ENCODE measurements at places on chromosomes 12 and 14.
A peak's percentile ranks its signal among the peaks of the same experiment; 100 is the strongest.

DNA sequence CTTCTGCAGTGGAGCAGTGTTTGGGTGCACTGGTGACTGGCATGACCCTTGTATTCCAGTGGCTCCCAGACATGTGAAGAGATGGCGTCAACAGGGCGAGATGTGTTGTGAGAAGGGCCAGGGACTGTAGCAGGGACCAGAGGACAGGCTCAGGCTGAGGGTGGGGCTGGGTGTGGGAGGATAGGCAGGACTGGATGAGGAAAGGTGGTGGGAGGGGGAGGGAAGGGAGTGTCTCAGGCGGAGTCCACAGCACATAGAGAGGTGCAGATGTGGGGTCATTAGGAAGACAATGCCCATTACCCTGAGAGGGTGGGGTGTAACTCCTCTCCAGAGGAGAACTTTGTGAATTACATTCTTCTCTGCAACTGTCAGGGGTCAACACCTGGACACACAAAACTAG lies 78.5 kb downstream of the DICER1 start:
- no peak for DNase-seq

- DNase-seq = no peak
Measured at GRCh38 chr14:53814392-53814791, 142.2 kb downstream of the BMP4 start.

GRCh38 chr12:40105265-40105514 lies 691 bp downstream of the SLC2A13 start:
- DNase-seq = peak; percentile 67

- no peak for DNase-seq
Measured at GRCh38 chr14:104140463-104141331, 2.3 kb downstream of the KIF26A start.

DNA sequence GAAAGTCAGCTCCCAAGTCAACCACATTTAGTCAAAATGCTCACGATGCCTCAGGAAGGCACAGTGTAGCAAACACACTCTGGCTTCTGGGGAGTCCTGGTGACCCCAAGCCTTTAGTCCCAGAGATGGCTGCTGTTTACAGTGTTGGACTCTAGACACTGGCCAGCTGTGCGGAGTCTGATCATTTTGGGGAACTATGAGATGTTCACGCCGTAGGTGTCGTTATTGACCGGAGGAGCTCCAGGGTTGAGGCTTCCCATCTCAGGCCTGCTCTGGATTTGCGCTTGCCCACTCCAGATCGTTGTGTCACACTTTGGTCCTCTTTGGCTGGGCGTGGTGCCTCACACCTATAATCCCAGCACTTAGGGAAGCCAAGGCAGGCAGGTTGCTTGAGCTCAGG lies 27.7 kb downstream of the BRI3BP start:
- DNase-seq = no peak

DNA sequence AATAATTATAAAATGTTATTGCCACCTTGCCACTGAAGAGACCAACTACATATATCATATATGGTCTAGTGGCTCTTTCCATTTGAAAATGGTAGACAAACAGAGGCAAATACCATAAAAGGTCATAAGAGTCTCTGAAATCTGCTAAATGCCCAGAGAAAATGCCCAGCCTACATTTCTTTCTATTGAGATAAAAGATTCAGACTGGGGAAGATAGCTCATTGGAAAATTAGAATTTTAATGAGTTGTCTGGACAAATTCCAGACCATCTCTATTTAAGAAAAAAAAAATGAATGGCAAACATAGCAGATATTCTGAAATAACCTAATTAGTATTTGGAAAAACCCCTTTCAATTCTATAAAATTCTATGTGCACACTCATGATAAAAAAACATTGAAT lies 79.9 kb upstream of the BBS10 start:
- no peak for DNase-seq

GRCh38 chr14:106372870-106373652 lies 846.7 kb downstream of the TMEM121 start:
- DNase-seq = peak; percentile 14

DNA sequence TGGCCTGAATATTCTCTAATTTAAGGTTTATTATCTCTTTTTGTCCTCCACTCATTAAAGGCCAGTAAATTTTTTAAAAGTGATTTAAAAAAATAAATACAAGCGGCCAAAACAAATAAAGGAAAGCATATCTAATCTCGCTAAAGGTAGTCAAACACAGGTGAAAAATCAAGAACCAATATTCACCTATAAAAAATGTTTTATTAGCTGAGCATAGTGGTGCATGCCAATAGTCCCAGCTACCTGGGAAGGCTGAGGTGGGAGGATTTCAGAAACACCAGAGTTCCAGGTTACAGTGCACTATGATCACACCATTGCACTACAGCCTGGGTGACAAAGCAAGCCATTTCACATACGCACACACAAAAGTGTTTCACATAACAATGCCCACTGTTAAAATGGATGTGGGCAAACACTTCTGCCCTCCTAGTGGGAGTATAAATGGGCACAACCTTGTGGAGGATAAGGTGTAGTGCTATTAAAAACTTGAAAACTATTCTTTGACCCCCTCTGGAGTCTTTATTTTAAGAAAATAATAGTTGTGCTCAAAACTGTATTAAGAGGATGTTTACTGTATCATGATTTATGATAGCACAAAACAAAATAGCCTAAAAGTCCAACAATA lies 32.7 kb upstream of the NAP1L1 start:
- DNase-seq = no peak

DNA sequence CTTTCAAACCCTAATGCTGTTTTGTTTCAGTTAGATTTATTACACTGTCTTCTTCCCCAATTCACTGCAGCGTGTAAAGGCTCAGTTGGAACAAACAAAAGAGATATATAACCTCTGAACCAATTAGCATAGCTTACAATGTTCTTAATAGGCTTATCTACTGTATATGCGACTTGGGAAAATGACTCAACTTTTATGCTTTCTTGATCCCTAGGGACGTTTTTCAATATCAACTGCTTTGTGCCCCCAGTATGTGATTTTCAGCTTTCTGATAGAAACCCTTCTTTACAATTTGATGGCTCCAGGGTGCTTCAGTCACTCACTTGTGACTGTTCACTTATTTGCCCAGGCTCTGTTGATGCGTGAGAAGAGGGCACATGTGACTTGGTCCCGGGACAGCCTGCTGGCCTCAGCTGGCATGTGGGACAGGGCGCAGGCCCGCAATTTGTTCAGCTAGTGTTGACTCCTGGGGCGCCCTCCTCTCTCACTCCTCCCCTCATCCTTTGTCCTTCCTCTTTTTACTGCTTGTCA lies 107.1 kb downstream of the TMTC2 start:
- DNase-seq = no peak

DNA sequence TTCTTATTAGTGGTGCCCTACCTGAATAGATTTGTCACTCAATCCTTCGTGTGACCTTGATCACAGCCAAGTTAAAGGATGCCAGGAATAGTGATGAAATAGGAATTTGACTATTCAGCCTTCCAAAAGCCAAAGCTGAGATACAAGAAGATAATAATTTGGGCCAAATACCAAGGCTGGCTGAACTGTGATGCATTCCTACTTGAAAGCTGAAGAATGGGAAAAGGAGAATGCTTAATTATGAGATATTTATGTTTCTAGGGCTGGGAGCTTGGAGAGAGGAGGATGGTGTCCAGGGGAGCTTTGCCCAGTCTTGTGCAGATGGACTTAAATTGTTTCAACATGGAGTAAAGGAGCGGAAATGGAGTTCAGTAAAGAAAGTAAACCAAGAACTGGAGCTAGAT lies 5.2 kb downstream of the RNASE7 start:
- DNase-seq = no peak

- DNase-seq = peak; percentile 51
Measured at GRCh38 chr12:101759396-101760047, 20.3 kb upstream of the SYCP3 start.

DNA sequence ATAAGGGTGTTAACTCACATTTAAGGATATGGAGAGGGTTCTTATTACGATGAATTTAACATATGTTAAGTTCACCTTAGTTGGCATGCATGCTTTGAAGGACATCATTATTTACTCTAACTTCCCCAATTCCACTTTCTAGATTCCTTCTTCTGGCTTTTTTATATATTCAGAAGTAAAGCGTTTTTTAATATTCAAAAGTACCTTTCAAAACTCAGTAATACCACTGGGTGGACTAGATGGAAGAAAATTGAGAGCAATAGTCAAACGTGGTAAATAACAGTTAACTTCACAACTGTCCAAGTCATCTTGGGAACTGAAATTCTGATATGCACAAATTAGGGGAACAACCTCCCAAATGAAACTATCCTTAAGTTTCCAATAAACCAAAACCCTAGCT lies 9.1 kb downstream of the SINHCAF start:
- DNase-seq = no peak

DNA sequence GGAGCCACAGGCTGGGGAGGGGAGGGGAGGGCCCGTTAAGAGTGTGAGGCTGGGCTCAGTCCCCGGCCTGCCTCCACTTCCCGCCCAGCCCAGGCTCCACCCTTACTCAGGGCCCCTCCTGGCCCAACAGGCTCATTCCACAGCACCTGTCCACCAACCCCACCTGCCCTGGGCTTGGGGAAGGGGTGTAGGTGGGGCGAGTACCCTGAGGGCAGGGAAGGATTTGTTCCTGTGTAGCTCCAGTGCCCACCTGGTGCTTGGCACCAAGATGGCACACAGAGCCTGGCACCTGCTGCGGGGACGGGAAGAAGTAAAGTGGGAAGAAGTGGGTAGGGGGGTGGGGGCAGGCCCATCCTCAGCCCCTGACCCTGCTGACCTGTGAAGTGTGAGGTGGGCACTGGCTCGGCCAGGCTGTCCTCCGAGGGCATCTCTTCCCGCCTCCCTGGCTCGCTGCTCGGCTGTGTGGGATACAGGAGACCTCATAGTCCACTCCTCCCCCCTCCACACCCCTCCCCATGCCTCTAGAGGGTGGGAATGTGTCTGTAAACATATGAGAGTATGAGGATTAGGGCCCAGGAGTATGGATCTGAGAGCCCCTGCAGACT lies 35.1 kb downstream of the NCKAP5L start:
- no peak for DNase-seq

DNA sequence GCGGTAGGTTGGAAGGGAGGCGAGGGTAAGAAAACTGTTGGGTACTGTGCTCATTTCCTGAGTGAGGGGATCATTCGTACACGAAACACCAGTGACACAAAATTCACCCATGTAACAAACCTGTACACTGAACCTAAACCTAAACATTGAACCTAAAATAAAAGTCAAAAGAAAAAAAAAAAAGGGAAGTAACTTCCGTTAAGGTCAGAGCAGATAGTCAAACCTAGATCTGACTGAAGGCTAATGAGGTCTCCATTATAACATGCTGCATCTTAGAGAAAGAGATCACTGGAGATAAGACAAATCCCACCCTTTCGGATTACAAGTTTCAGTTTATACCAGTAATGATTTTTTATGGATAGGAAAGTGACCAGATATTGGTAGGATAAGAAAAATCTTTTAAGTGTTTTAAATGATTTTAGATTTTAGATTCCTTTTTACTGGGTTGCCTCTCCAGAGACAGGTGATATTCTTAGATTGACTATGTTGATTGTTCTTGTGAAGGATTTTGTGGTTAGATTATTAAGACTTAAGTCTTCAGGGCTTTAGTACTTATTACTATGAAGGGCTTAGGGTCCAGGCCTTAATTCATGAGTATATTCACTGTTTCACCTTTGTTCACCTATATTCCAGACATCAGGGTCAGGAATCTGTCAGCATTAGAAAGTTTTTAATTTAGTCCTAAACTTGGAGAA lies 11.2 kb upstream of the NCKAP1L start:
- DNase-seq = no peak

DNA sequence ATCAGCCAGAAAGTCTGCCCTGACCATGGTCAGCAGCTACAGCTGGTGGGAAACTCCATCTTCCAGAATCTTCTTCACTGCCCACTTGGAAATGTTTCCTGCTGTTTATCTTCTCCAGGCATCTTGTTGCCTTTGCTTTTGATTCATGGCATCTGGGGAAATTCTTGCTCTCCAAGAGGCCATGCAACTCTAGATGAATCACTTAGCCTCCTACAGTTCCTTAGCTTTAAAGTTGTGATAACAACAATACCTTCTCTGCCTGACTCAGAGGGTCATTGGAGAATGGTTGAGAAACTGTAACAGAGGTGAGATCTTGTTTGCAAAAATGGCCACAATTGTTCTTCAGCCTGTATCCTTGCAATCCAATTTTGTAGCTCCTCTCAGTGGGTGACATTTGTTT lies 121.0 kb upstream of the VRK1 start:
- DNase-seq = no peak

DNA sequence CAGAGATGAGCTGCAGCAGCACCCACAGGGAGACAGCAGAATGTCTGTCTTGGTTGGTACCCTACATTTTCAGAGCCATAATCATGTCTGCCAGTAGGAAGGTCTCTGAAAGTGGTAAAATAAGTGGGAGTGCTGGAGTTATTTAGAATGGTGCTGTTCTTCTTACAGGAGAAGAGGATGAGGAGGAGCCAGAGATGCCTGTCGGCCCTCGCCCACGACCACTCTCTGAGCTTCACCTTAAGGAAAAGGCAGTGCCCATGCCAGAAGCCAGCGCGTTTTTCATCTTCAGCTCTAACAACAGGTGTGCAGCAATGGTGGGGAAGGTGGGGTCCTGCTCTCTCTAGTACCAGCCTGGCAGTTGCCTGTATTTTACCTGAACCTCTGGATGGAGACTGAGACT lies 201.7 kb upstream of the FKBP4 start:
- no peak for DNase-seq

DNA sequence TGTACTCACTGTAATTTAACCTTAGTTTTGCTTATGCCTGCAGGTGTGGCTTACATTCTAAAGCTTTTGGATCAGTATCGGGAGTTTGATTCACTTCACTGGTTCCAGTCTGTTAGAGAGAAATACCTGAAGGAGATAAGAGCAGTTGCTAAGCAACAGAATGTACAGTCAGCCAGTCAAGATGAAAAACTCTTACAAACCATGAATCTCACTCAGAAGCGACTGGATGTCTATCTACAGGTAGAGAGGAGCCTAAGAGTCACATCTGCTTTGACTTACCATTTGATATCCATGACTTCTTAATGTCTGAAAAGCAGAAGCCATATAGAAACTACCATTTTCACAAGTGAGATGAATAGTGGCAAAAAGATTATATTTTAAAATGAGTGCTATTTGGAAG lies 56.5 kb downstream of the WASHC4 start:
- DNase-seq = no peak

GRCh38 chr14:32524609-32525375 lies 195.7 kb downstream of the AKAP6 start:
- DNase-seq = no peak

DNA sequence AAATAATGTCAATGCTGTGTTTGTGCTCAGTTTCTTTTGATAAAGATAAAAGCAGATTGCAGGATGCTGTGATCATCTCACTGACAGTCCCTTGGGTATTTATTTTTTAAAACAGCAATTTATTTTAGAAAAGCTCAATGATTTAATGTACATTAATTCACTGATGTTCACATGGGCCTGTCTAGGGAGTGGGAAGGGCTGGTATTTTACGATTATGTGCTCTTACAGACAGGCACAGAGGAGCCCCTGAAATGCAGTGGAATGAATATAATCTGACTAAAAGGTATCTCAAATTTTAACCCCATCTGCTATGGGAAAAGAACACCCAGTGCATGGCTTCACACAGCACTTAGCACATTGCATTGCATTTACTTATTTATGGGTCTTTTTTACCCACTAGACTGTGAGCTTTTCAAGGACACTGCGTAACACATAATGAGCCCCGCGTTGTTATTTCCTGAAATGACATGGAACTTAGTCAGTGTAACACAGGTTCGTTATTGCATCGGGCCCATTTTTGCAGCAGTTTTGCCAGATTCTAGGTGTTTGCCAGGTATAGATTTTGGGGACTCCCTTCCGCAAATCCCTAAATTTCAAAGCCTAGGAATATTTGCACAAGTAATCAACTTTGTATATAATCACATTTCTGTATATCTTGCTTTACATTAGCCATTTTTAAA lies 425.3 kb upstream of the FBXO33 start:
- DNase-seq = no peak

Data from inflammatory macrophage treated with lipopolysaccharide for 4 hours (primary cell).